Gastrocnemius medialis (tissue), 4 donors: ENCODE measurements at places on chromosomes 2 and 18.

DNA sequence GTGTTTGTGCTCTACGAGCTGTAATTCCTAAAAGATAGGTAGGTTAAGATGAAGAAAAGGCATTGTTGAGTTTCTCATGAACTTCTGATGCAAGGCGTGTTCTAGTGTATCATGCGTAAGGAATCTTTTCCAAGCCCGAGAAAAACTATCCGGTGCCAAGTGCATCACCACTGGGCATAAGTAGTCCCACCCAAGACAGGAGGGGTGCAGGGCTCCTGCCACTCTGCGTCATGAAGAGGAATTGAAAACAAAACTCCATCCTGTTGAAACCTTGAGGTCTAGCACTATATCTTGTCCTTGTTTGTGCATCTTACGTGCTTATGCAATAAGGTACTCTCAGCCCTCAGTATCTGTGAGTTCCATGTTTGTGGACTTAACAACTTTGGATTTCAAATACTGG, 45.7 kb downstream of the RAB31 start:
- H3K27ac ChIP-seq: no peak overlapping the region
- DNase-seq: no peak
- no peaks in the 10 kb centered on the region for H3K4me1 ChIP-seq
- no peaks in the 10 kb centered on the region for H3K36me3 ChIP-seq
- no peaks in the 10 kb centered on the region for H3K27me3 ChIP-seq
- no peak overlapping the region for H3K4me3 ChIP-seq

DNA sequence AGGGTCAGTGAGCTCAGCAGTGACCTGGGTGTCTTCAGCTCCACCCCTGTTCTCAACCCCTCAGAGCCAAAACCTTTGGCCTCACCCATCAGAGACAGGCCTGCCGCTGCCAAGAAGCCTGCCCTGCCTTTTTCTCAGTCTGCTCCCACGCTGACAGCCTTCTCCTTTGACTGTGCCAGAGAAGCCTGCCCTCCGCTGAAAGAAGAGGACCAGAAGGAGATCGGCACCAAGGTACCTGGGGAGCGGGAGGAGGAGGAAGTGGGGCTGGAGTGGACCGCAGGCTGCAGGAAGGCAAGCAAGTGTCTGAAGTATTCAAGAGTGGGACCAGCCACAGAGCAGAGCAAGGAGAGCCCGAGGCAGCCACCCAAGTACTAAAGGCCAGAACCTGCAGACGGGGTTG, 33.2 kb downstream of the TOGARAM2 start:
- H3K4me1 ChIP-seq: peaks cover 66% of the 10 kb centered on the region
- H3K27me3 ChIP-seq: no peaks in the 10 kb centered on the region
- peak overlapping the region; percentile 50 for H3K4me3 ChIP-seq
- H3K27ac ChIP-seq: peak overlapping the region; percentile 99
- peak; percentile 67 for DNase-seq
- peaks cover 1% of the 10 kb centered on the region for H3K36me3 ChIP-seq

DNA sequence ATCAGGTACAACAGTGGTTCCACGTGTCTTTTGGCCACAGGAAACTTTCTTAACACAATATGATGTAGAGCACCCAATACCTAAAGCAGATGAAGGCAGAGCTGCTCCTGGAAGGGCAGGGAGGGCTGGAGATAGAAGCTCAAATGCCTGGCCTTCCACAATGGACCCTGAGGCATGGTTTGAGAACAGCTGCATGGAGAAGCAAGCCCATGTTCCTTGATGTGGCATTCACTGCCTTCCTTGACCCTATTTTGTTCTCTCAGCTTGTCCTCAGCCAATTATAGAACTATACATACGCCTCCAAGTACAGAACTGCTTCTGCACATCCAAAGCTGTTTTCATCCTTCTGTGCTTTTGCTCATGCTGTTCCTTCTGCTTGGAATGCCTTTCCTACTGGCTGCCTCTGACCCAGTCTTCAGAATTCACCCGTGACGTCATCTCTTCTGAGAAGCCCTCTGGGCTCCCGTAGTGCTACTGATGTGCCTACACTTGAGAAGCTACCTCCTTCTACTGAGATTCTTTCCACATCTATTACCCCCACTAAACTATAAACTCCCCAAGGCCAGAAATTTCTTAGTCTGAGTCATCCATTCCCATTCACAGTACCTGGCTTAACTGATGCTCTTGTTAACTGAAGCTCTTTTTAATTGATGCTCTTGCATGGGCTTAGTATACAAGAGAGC, 69.9 kb downstream of the CHRNA1 start:
- H3K27ac ChIP-seq: no peak overlapping the region
- H3K4me1 ChIP-seq: no peaks in the 10 kb centered on the region
- no peak overlapping the region for H3K4me3 ChIP-seq
- no peaks in the 10 kb centered on the region for H3K27me3 ChIP-seq
- DNase-seq: no peak
- no peaks in the 10 kb centered on the region for H3K36me3 ChIP-seq

- no peaks in the 10 kb centered on the region for H3K4me1 ChIP-seq
- no peaks in the 10 kb centered on the region for H3K27me3 ChIP-seq
- no peaks in the 10 kb centered on the region for H3K36me3 ChIP-seq
- H3K27ac ChIP-seq: no peak overlapping the region
Measured at GRCh38 chr2:50658883-50659282, 373.0 kb downstream of the NRXN1 start.

DNA sequence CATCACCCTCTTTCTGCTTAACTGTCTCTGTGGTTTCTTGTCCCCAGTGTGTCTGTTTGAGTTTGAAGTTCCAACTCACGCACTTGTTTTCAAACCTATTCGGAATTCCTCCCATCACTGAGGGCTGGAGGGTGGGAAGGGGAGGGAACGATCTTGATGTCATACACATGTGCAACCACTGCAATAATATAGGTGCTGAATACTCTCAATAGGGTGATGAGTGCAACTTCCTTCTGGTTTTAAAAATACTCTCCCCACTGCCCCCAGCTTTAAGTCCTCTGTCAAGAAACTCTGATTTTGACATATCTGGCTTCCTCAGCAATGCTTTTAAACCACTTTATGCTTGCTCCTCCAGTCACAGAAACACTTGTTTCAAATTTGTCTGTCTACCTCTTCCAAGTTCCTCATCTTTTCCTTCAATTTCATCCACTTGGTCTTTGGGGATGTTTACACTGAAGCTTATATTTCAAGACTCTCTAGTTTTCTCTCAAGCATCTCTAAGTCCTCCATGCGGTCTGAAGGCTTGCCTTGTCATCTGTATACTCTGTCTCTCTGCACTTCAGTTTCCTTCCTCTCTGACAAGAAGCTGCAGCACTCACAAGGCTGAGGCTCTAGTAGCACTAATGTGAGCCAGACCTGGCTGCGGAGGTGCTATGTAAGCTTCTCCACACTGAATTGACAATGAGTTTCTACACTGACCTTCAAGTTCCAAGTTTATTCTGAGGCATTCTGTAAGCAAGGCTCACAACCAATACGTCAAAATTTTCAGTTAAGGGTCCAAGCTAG, 422.3 kb downstream of the ZEB2 start:
- H3K4me3 ChIP-seq: no peak overlapping the region
- no peaks in the 10 kb centered on the region for H3K27me3 ChIP-seq
- H3K27ac ChIP-seq: no peak overlapping the region
- H3K36me3 ChIP-seq: no peaks in the 10 kb centered on the region
- H3K4me1 ChIP-seq: peaks cover 10% of the 10 kb centered on the region
- DNase-seq: no peak

- DNase-seq: no peak
- H3K27ac ChIP-seq: no peak overlapping the region
- H3K27me3 ChIP-seq: no peaks in the 10 kb centered on the region
- H3K4me1 ChIP-seq: no peaks in the 10 kb centered on the region
Measured at GRCh38 chr2:178187861-178188260, 6.5 kb upstream of the OSBPL6 start.

DNA sequence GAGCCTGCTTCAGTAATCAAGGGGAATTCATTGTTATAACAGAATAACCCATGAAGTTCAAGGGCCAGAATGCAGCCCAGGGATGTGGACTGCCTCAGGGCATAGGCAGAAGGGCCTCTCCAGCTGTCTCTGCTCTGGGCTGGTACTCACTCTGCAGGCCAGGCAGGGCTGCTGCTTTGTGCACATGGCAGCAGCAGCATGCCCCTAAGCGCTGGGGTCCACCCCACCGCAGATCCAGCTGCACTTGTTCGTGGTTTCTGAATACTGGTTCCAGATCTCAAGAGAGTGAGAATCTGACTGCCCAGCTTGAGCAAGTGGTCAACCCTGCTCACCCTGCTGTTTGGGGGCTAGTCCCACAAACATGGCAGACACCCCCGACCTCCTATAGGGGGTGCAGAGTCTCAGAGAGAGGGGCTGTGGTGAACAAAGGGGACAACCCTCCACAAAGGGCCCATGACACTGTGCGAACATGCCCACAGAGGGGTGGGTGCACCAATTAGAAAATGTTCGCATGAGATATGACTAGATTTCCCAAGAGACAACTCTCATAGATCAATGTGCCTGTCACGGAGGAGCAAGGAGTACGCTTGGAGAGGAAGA, 87.3 kb downstream of the ACTR3 start:
- DNase-seq: no peak
- H3K27ac ChIP-seq: no peak overlapping the region
- no peaks in the 10 kb centered on the region for H3K4me1 ChIP-seq
- H3K36me3 ChIP-seq: no peaks in the 10 kb centered on the region
- H3K4me3 ChIP-seq: no peak overlapping the region
- H3K27me3 ChIP-seq: no peaks in the 10 kb centered on the region

- DNase-seq: no peak
- no peaks in the 10 kb centered on the region for H3K36me3 ChIP-seq
- H3K27me3 ChIP-seq: no peaks in the 10 kb centered on the region
- H3K27ac ChIP-seq: no peak overlapping the region
- no peaks in the 10 kb centered on the region for H3K4me1 ChIP-seq
- no peak overlapping the region for H3K4me3 ChIP-seq
Measured at GRCh38 chr18:76252880-76253279, 242.2 kb downstream of the ZNF516 start.

DNA sequence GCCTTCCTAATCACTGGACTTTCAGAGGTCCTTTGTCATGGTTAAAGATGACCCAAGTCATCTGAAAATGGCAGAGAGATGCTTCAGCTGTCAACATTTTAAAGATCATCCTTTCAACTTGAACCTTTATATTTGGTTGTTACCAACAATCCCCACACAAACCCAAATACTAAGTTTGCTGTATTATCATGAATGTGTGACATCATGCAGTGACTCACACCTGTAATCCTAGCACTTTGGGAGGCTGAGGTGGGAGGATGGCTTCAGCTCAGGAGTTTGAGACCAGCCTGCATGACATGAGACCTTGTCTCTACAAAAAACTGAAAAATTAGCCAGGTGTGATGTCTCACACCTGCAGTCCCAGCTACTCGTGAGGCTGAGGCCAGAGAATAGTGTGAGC, 55.2 kb upstream of the NRP2 start:
- DNase-seq: no peak
- no peak overlapping the region for H3K27ac ChIP-seq
- H3K4me3 ChIP-seq: no peak overlapping the region
- no peaks in the 10 kb centered on the region for H3K4me1 ChIP-seq
